ENCODE measurements at places on chromosomes 12 and 14.

DNA sequence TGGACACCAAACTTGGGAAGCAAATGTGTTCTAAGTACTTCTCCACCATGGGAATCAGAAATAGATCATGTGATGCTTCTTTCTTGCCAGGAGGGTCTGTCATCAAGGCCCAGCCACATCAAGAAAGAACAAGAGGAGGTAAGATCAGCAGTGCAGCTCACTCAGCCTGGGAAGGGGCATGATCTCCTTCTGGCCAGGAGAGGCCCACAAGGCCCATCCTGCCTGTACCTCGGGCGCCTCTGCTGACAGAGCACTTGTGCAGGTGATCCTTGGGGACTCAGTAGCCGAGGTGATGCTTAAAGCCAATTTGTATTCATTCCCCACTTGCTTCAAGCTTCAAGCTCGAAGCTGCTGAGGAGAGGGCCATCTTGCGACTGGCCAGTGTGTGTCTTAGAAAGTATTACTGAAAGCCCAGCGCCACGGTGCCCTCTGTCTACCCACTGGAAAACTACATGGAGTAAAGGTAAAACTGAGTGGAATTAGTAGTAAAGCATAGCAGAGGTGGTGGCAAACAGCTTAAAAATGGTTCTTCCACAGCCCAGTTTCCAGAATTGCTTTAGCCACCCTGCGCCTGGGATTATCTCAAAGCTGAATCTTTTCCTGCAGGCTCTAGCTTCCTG, 26.2 kb downstream of the RTRAF start:
- DNase-seq = no peak

DNA sequence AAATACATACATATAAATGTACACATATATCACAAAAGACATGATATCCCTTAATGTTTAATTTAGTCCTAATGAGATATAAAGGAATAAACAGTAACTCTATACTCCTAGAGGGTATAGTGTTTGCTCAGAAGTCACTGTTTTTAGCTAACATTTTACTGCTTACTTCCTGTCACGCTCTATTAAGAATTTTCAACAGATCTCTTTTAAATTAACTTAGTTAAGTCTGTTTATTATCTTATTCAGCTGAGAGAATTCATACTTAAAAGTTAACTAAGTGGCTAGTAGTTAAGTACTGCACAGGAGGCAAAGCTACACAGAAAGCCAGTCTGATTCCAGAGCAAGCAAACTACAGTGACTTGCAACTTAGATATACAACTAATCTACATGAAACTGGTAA, 39.9 kb downstream of the GXYLT1 start:
- no peak for DNase-seq

DNA sequence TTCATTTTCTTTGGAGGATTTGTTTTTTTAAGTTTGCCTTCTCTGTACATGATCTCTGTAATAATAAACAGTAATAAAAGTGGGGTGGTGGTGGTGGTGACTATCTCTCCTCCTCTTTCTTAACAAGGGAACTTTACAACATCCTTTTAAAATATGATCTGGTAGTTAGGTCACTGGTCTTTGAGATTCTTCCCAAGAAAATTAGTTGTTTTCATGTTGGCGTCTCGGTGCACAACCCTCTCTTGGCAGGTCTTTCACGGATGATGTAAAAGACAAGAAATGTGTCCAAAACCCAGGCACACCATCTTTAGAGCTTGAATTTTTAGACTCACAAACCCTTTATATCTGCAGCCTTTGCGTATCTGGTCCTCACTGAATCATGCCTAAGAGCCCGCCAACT, 488.5 kb upstream of the TBX3 start:
- peak; percentile 96 for DNase-seq

DNA sequence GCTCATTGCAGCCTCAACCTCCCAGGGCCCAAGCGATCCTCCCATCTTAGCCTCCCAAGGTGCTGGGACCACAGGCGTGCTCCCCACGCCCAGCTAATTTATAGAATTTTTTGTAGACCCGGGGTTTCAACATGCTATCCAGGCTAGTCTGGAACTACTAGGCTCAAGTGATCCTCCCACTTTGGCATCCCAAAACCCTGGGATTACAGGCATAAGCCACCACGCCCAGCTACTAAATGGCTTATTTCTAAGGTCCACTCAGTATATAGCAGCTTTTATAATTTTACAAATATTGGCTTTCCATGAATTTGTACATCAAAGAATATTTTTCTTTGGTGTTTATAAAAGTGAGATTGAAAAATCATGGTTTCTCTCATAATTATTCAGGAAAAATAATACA, 167.8 kb downstream of the TTC7B start:
- peak; percentile 61 for DNase-seq

DNA sequence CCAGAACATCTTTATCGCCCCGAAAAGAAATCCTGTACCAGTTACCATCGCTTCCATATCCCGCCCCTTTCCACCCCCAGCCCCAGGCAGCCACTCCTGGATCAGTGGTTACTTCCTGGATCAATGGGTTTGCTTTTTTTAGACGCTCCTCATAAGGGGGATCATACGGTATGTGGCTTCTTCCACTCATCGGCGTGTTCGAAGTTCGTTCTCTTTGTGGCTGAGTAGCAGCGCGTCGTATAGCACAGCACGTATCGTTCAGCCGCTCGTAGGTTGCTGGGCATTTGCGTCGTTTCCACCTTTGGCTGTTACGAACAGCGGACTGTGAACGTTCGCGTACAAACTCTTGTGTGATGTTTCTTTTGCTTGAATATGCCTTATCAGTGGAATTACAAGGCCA, 1.8 kb downstream of the NOC4L start:
- DNase-seq = no peak

DNA sequence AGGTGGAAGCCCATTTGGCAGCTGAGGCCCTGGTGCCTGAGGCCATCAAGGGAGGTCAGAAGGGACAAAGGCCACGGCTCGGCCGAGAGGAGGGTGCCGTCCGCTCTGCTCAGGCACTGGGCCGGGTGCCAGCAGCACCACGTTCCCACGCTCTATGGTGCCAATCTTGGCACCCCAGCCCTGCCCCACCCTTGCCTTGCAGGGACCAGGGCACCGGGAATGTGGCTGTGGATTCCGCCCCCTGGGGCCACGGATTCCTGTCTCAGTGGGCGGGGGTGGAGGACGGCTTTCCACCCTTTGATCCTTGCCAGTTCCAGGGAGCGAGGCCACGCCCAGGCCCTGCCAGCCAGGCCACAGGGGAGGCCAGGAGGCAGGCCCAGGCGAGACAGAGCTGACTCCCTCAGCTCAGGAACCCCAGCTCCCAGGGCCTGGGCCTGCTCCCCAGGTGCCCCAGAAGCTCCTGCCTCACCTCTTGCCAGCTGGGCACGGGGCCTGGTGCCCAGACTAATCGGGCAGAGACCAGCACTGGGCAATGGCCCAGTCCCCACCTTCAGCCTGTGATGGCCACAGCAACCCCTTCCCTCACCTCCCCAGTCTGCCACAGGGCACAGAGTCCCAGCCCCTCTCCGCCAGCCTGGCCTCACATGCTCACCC, 26.4 kb upstream of the GPR132 start:
- DNase-seq = peak; percentile 74

GRCh38 chr12:122197612-122197966, 5.9 kb upstream of the B3GNT4 start:
- no peak for DNase-seq

DNA sequence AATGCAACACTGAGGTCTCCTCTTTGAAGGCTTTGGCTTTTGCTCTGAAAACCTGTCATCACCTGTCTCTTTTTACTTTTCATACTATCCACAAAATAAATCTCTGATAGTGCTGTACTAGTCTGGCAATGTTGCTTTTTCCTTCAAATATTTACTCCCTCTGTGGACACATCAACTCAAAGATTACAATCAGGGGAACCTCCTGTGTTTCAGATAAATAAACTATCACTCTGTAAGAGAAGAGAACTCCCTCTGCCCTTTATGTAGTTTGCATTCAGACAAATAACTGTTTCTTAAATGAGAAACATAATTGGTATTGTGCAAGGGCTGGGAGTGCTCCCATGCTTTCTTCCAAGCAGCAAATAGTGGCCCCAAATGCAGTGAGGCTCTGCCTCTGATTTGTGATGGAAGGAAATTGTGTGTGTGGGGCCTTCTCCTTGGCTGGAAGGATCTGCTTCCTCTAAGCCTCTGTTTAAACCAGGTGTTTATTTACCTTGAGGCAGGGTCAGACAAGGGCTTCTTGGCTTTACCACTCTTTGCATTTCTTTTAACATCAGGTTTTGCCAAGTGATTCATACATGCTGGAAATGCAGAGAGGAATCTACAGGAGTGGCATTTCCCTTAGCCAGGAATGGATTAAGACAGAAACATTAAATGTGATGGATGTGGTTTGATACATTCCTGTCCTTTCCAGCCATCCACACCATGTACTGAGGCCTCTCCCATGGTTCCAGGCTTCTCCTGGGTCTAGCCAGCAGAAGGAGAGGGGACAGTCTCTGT, 69.0 kb downstream of the AKAP6 start:
- DNase-seq = peak; percentile 61

GRCh38 chr12:129001826-129002225, 148.5 kb downstream of the GLT1D1 start:
- no peak for DNase-seq

DNA sequence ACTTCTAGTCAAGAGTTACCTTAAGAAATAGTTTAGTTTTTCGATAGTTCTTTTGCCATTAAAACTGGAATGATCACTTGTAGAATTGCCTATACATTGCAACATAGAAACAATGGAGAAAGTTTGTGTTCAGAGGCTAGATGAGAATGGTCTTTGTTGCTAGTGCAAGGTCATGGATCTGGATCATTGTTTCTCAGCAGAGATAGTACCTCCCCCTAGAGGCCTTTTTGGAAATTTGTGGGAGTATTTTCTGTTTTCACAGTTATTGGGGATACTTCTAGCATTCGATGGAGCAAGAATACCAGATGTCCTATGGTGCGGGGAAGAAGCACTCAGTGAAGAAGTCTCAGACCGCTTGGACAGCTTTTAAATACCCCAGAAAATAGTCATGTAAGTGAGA, 138.8 kb upstream of the HMGA2 start:
- no peak for DNase-seq
